Activated CD4-positive, alpha-beta T cell treated with anti-CD3 and anti-CD28 coated beads for 36 hours (primary cell): ENCODE measurements at places on chromosomes 1 and 21. TPM values are rescaled to one million over a fixed set of nuclear protein-coding genes. Genes with fewer than 3 reads are reported as not detected.

The TACSTD2 gene
- total RNA-seq = 0.07 TPM

The NRIP1 gene
- 7.7 TPM for total RNA-seq

GRCh38 chr1:10829965-10830515, 33.6 kb upstream of the CASZ1 start:
- no peak for DNase-seq
- no peaks in the 10 kb centered on the region for H3K4me1 ChIP-seq
- H3K4me3 ChIP-seq = no peak overlapping the region
- peaks cover 20% of the 10 kb centered on the region for H3K27me3 ChIP-seq
- H3K27ac ChIP-seq = no peak overlapping the region

- DNase-seq = peak; percentile 25
- no peaks in the 10 kb centered on the region for H3K4me1 ChIP-seq
- H3K27ac ChIP-seq = no peak overlapping the region
- H3K27me3 ChIP-seq = peaks cover 17% of the 10 kb centered on the region
Observed at GRCh38 chr1:209335178-209335577, 248.3 kb upstream of the CAMK1G start.

- no peak overlapping the region for H3K27ac ChIP-seq
- no peaks in the 10 kb centered on the region for H3K36me3 ChIP-seq
- no peak overlapping the region for H3K4me3 ChIP-seq
- no peaks in the 10 kb centered on the region for H3K4me1 ChIP-seq
Observed at GRCh38 chr1:203558064-203558760, 64.3 kb downstream of the OPTC start.
